Muscle of leg (tissue), 16 donors: ENCODE measurements at places on chromosomes 7 and 10. TPM values are rescaled to one million over a fixed set of nuclear protein-coding genes. Genes with fewer than 3 reads are reported as not detected.

- DNase-seq, result peak; percentile 34
Measured at GRCh38 chr10:1594372-1595241, 142.7 kb downstream of the ADARB2 start.

The TAF3 gene
- total RNA-seq, result 2.0 TPM

The BHLHA15 gene
- 0.58 TPM for total RNA-seq

The AKR1C4 gene
- not detected for total RNA-seq

The ZNF467 gene
- total RNA-seq, result 3.0 TPM

DNA sequence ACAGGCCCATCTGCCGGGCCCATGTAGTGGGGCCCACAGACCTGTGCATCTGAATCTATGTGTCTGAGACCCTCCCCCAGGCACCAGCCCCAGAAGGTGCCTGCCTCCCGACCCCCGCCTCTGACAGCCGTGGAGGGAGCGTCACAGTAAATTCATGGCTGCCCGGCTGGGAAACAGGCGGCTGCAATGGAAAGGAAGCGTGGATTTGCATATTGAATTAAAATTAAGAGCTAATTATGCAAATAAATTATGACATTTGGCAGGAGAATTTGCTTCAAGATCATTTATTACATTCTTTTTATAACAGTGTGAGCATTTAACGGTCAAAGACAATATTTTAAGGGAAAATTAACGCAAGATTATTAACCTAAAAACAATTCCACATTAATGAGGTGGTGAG is 92.3 kb downstream of the HIF1AN start:
- no peak for DNase-seq
